ENCODE measurements at places on chromosomes 11 and 22. TPM values are rescaled to one million over a fixed set of nuclear protein-coding genes. Genes with fewer than 3 reads are reported as not detected.

The ST3GAL4 gene
- 27.4 TPM for total RNA-seq

The MS4A8 gene
- not detected for total RNA-seq

The MYEOV gene
- 2.6 TPM for total RNA-seq

The SPDYC gene
- not detected for total RNA-seq

The FGF3 gene
- not detected for total RNA-seq

The DDTL gene
- 5.6 TPM for total RNA-seq

The SLC22A25 gene
- total RNA-seq, result not detected

- no peak for DNase-seq
Observed at GRCh38 chr22:31891366-31892079, 52.8 kb upstream of the YWHAH start.

- DNase-seq, result no peak
Observed at GRCh38 chr11:9285850-9286587, 20.9 kb upstream of the DENND5A start.

DNA sequence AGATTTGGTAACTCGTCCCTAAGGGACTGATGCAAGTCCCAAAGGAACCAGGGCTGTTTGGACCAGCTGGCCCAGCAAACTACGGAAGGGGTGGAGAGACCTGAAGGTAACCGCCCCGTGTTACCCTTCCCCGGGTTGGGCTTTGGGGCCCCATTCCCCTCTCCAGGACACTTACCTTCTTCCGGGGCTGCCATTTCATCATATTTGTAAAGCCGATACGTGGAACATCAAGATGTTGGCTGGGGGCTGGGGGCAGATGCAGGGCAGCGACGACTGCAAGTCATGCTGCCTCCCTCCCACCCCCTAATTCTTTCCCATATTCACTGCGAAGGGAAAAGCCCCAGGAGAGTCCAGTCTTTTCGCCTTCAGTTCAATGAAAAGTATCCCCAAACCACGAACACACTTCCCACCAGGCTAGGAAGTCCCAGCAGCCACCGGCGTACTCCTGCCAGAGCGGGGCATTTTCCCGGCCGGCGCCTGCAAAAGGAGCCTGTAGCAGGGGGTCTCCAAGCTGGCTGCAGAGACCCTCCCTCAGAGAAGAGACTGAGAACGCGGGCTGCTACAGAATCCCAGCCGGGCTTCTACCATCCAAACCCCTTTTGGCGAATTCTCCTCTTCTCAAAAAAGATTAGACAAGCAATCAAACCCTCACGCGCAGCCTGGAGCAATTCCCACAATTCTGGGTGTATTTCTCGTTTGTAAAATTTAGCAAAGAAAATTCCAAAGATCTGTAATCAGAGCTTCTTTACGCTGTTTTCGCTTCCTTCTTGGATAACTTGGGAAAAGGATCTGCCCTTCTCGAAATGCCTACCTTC is 236.7 kb downstream of the TTC28 start:
- DNase-seq, result peak; percentile 74

- no peak for DNase-seq
Observed at GRCh38 chr11:100419518-100419917, 267.6 kb upstream of the ARHGAP42 start.

GRCh38 chr22:45235101-45235777 is 5.5 kb downstream of the KIAA0930 start:
- no peak for DNase-seq

Measured in kidney (tissue), 22 donors.